Memory B cell (primary cell): ENCODE measurements at places on chromosomes 11 and 22.

GRCh38 chr11:108838102-108838791, 173.4 kb downstream of the DDX10 start:
- no peaks in the 10 kb centered on the region for H3K27me3 ChIP-seq
- peaks cover 27% of the 10 kb centered on the region for H3K36me3 ChIP-seq
- no peak overlapping the region for H3K4me3 ChIP-seq
- no peak for DNase-seq

DNA sequence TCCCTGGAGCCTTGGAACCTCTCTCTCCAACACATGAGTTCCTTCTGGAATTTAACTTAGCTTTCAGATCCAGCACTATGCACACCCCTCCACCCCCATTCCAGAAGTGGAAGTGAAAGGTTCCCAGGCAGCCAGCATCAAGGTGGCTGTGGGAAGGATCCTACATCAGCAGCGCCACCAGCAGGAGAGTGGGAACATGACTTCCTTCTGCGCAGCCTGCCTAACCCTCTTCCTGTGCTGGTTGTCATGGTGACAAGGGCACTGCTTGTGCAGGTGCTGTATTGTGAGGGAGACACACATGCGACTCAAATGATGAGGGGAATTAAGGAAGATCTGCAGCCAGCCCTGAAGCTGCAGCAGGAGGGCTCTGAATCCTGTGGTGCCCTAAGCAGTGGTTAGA, 904.5 kb upstream of the API5 start:
- no peak for DNase-seq
- no peak overlapping the region for H3K27ac ChIP-seq
- H3K4me1 ChIP-seq = no peaks in the 10 kb centered on the region
- H3K4me3 ChIP-seq = no peak overlapping the region

DNA sequence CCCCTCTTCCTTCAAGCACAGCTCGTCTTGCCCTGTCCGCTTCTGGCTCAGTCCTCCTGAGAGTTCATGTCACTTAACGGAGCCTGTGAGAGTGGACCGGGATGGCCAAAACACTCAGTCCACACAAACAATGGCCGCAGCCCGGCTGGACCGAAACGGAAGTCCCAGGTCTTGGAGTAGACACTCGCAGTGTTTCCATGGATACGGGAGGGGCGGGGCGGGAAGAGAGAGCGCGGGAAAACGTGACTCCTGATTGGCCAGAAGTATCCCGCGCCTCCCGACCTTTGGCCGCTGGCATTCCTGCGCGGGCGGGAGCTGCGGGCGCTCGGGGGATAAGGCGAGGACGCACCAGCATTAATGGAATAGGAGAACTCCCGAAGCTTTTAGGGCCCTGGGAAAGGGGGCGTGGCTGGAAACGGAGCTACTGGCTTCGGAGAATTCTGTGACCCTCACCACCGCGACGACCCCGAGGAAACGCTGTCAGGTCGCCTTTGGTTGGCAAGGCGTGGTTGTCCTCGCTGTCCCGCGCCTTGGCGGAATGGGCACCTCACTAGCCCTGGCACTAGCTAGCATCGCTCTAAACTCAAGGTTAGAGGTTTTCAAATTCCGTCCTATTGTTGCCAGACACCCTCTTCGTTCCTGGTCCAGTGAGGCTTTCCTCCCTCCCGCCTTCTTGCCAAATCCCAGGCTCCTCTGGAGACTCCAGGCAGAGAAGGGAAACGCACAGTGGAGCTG, at the start of the genes NLRP14 and ZNF214:
Gene NLRP14, plus strand, starts transcription at position 297 of the 735 bp plus-strand sequence. CDS start 18,108 bp downstream, outside the sequence.
Gene ZNF214, minus strand, starts transcription at position 164 of the 735 bp plus-strand sequence. CDS start 17,511 bp downstream, outside the sequence.
- peaks cover 6% of the 10 kb centered on the region for H3K4me1 ChIP-seq
- peak within 1 kb of the TSS; percentile 21 for H3K4me3 ChIP-seq
- DNase-seq = no peak

- peak overlapping the region; percentile 52 for H3K4me3 ChIP-seq
- H3K4me1 ChIP-seq = peaks cover 16% of the 10 kb centered on the region
- no peaks in the 10 kb centered on the region for H3K27me3 ChIP-seq
- no peaks in the 10 kb centered on the region for H3K36me3 ChIP-seq
- DNase-seq = no peak
- no peak overlapping the region for H3K27ac ChIP-seq
Observed at GRCh38 chr11:1763336-1763795, 361 bp downstream of the CTSD start.

DNA sequence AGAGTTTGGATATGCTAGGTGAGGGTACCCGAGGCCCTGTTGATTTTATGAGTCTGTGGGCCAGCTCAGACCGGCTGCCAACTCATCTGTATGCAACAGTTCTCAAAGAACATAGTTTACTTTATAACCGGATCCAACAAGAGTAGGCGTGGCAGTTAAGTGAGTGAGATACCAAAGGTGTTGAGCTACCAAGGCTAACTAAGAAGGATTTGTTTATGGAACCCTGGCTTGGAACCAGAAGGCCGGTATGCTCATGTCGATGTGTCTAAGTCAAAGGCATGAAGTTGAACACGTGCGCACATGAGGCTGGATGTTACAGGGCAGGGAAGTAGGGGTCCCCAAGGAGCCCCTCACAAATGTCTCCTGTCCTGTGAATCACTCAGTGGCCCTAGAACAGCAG, at the start of gene KCNJ1:
Gene KCNJ1, minus strand, starts transcription at position 20 of the 400 bp plus-strand sequence. CDS start 27,053 bp downstream, outside the sequence.
- H3K4me3 ChIP-seq = no peak within 1 kb of the TSS
- no peaks in the 10 kb centered on the region for H3K36me3 ChIP-seq
- no peak for DNase-seq

GRCh38 chr11:75921808-75922207, 106.8 kb downstream of the UVRAG start:
- peaks cover 23% of the 10 kb centered on the region for H3K36me3 ChIP-seq
- H3K4me3 ChIP-seq = no peak overlapping the region
- H3K4me1 ChIP-seq = peaks cover 25% of the 10 kb centered on the region
- H3K27ac ChIP-seq = no peak overlapping the region

DNA sequence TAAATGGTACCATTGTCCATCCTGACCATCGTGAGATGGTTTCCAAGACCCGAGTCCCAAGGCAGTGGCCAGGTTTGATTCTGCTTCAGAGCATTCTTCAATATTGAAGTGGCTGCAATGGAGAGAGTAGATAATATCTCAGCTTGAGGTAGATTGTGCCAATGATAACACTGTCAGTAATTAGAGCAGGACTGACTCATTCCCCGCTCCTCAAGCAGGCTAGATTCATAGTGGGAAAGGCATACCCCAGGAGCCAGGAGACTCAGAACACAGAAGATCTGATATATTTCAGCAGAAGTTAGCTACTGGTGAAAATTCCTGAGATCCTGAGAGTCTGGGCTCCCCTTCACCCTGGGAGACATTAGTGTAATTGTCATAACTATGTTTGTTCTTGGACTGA, 55.6 kb upstream of the LARGE1 start:
- H3K27ac ChIP-seq = no peak overlapping the region
- no peaks in the 10 kb centered on the region for H3K36me3 ChIP-seq
- H3K27me3 ChIP-seq = peaks cover 2% of the 10 kb centered on the region
- no peaks in the 10 kb centered on the region for H3K4me1 ChIP-seq

- H3K27me3 ChIP-seq = no peaks in the 10 kb centered on the region
- H3K4me3 ChIP-seq = no peak overlapping the region
- H3K36me3 ChIP-seq = peaks cover 16% of the 10 kb centered on the region
- peaks cover 3% of the 10 kb centered on the region for H3K4me1 ChIP-seq
- H3K27ac ChIP-seq = no peak overlapping the region
Observed at GRCh38 chr11:111631024-111631665, 28.9 kb downstream of the SIK2 start.

DNA sequence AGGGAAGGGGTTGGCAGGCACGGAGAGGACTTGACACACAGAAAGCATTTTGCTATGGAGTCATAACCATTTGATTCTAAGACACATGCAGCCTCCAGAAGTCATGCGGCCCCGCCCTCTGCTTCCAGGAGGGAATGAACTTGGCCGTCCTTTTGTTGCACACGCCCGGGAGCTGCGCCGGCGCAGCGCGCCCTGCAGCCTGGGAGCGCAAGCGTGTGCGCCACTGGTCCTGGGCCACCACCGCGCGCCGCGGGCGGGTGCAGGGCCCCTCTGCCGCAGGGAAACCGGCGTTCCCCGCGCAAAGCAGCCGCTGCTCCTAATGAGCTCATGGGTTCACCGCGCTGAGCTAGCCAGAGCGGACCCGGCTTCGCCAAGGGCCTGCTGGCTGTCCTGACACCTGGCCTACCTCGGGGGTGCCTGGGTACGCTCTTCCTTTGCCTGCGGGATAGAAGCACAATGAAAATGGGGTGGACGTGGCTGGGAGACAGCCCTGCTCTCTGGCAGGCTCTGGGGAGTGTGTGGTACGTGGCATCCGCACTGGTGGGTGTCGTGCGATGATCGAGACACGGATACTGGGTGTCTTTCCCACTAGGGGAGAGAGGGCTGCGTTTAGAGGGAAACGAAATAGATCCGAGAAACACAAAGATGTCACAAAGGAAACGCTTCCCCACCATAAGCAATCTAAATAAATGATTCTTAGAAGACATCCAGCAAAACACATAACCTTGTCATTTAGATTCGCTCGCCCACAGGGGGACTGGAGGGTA, 669 bp downstream of the MICAL3 start:
- H3K4me1 ChIP-seq = peaks cover 12% of the 10 kb centered on the region
- H3K4me3 ChIP-seq = peak overlapping the region; percentile 100
- H3K27me3 ChIP-seq = no peaks in the 10 kb centered on the region
- peak overlapping the region; percentile 88 for H3K27ac ChIP-seq
- H3K36me3 ChIP-seq = peaks cover under 1% of the 10 kb centered on the region
- peak; percentile 36 for DNase-seq

DNA sequence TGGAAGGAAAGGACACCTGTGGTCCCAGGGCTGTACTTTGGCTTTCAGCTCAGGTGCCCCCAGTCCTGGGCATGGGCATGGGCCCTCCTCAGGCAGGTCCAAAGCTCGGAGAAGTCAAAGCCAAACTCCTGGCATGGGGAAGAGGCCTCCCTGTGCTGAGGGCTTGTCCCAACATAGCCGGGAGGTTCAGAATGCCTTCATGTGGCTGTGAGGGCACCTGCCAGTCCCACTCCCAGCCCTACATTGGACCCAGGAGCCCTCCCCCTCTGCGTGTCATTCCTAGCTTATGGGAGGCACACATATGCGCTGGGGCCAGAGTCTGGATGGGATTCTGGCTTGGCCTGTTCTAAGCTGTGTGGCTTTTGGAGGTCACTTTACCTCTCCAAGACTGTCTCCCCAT, 1.0 kb upstream of the KLHL35 start:
- no peak overlapping the region for H3K27ac ChIP-seq
- no peak for DNase-seq
- H3K4me1 ChIP-seq = peaks cover 16% of the 10 kb centered on the region
- no peak overlapping the region for H3K4me3 ChIP-seq
- H3K27me3 ChIP-seq = peaks cover 24% of the 10 kb centered on the region

DNA sequence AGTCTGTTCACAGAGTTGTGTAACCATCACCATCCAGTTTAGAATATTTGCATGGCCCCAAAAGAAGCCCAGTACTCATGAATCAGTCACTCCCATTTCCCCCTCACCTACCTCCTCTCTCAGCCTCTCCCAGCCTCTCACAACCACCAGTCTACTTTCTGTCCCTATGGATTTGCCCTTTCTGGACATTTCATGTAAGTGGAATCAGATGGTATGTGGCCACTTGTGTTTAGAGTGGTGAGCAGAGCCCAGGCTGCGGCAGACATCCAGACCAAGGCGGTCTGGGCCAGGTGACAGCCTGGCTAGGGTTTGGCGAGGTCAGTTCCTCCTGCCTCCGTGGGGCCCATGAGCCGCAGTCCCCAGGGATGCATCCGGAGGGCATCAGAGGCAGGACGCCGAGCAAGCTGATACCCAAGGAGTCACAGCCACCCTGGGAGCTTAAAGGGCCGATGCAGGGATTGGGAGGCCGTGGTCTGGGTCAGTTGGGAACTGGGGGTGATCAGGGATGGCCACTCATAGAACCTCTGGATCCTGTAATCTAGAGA, 53.3 kb upstream of the CLDN5 start:
- no peak overlapping the region for H3K4me3 ChIP-seq
- no peak overlapping the region for H3K27ac ChIP-seq
- peaks cover 9% of the 10 kb centered on the region for H3K27me3 ChIP-seq
- no peak for DNase-seq
- H3K4me1 ChIP-seq = peaks cover 11% of the 10 kb centered on the region

- H3K4me3 ChIP-seq = no peak overlapping the region
- peaks cover 4% of the 10 kb centered on the region for H3K27me3 ChIP-seq
- DNase-seq = no peak
- H3K36me3 ChIP-seq = no peaks in the 10 kb centered on the region
Observed at GRCh38 chr11:94658888-94659287, 91.7 kb downstream of the PIWIL4 start.

DNA sequence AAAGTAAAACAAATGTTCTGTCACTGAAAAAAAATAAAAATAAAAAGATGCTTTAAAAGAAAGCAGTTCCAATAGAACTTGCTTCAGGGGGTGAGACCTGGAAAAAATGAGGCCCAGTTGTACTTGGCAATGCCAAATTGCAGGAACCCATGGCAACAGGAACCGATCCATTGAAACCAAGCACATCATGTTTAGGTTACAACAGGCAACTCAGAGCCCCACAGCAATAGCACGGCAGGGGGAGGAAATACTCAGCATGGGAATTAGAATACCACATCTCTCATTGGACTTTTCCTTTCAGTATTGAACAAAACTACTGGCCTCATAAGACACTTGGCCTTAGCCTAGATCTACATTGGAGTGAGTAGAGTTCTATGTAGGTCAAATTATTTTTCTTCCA, 84.3 kb downstream of the MSANTD4 start:
- DNase-seq = no peak
- no peak overlapping the region for H3K27ac ChIP-seq
- no peak overlapping the region for H3K4me3 ChIP-seq
- H3K4me1 ChIP-seq = no peaks in the 10 kb centered on the region
- no peaks in the 10 kb centered on the region for H3K36me3 ChIP-seq

DNA sequence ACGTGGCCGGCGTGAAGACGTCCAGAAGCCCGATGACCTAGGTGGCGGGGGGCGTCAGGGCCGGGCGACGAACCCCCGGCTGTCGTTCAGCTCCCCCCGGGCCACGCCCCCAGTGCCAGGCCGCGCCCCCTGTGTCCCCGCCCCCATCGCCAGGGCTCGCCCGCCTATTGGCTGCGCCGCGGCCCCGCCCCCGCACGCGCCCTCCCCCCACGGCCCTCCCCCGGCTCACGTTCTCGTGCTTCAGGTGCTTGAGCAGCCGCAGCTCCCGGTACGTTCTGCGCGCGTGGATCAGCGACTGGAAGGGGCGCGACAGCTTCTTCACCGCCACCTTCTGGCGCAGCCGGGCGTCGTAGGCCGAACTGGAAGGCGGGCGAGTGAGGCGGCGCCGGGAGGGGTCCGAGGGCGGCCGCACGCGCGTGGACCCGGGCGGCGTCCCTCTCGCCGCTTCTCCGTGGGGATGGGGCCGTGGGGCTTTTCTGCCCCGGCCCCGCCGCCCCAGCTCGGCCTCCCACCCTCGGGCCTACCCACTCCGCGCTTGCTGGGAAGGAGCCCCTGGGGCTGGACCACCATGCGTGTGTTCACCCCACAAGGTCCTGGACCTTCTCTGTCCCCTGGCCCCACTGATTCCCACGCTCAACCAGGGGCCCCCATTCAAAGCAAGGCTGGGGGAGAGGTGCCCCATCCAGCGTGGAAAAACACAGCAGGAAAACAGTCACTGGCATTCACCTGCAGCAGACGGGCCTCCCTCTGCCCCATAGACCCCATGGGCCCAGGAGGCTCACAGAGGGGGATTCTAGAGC, 2.4 kb downstream of the MAPK11 start:
- H3K27me3 ChIP-seq = peaks cover 5% of the 10 kb centered on the region
- peak; percentile 44 for DNase-seq
- no peak overlapping the region for H3K27ac ChIP-seq
- H3K4me3 ChIP-seq = no peak overlapping the region

- peaks cover 3% of the 10 kb centered on the region for H3K4me1 ChIP-seq
- no peak overlapping the region for H3K27ac ChIP-seq
- no peak for DNase-seq
- no peak overlapping the region for H3K4me3 ChIP-seq
- no peaks in the 10 kb centered on the region for H3K36me3 ChIP-seq
Observed at GRCh38 chr11:128165572-128165971, 421.8 kb downstream of the ETS1 start.

GRCh38 chr22:44520465-44521094, 22.5 kb upstream of the RTL6 start:
- H3K4me1 ChIP-seq = no peaks in the 10 kb centered on the region
- H3K27me3 ChIP-seq = peaks cover 11% of the 10 kb centered on the region
- no peak overlapping the region for H3K27ac ChIP-seq
- DNase-seq = no peak
- H3K36me3 ChIP-seq = no peaks in the 10 kb centered on the region
- H3K4me3 ChIP-seq = no peak overlapping the region
